ENCODE measurements at places on chromosomes 4 and X.

DNA sequence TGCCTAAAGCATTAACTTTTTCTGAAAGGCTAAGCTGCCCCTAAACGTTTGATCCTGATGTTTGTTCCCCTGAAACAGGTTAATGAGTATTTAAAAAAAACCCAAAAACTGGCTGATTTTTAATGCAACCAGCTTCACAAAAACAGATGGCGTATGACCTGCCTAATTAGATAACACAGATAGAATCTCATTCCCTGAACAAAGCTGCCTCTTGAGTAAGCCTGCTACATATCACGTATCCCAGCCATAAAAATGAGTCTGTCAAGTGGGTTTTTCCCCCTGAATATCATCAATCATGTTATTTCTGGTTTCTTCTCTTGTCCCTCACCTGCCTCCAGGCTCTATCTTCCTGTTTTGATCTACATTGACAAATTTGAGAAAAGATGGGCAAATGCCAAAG is 154.2 kb upstream of the FAM9B start:
- DNase-seq: no peak

GRCh38 chr4:11496351-11496829 is 67.7 kb upstream of the HS3ST1 start:
- no peak for DNase-seq

DNA sequence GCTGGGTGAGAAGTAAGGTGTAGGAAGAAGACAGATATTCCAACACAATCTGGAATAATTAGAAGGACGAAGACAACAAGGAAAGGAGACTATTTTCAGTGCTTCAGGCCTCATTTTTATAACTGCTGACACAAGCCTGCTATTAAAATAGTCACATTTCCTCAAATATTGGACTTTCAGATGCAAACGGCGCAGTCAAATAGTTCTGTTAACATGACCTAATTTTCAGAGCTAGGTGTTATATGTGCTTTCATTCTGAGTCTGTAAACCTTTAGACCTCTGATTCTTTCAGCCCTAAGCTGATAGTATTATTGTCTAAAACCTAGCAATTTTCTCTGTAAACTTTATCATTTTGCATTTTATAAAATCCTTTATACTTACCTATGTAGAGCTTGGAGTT is 261.5 kb downstream of the IL1RAPL1 start:
- no peak for DNase-seq

DNA sequence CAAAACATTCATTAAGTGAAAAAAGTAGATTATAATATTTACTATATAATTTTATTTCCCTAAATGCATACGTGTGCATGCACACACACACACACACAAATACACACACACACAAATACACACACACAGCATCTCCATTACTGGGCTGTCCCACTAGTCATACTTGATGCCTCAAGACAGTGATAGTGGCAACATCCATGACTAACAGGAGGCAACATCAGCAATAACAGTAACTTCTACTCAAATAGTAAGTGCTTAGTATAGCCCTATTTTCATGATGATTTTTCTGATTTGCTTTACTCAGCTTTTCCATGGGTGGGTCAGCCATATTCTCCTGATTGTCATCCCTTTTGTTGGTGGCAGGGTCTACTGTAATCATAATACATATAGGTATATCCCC is 325.9 kb upstream of the TEX13C start:
- DNase-seq: no peak

DNA sequence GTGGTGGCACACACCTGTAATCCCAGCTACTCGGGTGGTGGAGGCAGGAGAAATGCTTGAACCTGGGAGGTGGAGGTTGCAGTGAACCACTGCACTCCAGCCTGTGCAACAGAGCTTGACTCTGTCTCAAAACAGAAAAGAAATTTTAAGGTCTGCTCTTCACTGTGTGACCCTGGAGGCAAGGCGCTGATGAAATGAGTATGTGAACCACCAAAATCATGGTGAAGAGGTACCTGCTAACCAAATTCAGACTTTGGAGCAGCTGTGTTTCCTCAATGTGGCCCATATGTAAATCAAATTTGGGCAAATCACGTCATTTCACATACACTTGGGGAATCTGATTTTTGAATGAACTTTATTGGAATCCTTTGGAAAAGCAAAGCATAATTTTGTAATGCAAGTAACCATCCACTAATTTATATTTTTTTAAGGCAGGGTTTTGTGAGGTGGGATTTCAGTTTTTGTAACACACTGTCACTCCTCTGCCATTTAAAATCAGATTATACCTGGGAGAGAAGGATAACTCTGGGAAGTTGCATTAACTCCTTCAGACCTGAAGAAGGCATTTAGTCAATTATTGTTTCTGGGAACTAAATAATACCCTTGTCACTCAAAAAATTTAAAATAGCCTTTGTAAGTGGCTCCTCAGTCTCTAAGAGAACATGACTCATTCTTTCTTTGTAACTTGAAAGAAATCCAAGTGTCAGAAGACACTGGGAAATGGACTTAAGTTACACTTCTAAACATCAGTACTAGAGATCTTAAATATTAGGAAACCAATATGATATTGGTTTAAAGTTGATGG is 24.0 kb downstream of the DOCK11 start:
- DNase-seq: no peak

GRCh38 chr4:90922174-90922573 is 795.0 kb downstream of the CCSER1 start:
- DNase-seq: no peak

- no peak for DNase-seq
Observed at GRCh38 chr4:145935253-145936141, 3.1 kb downstream of the ZNF827 start.

GRCh38 chr4:109298279-109299010 is 4.0 kb downstream of the COL25A1 start:
- no peak for DNase-seq

GRCh38 chrX:103453655-103454054 is 65.6 kb downstream of the RAB40A start:
- no peak for DNase-seq

GRCh38 chr4:130850019-130850524 is 1754.1 kb downstream of the C4orf33 start:
- no peak for DNase-seq

GRCh38 chr4:145920205-145920604 is 18.4 kb downstream of the ZNF827 start:
- no peak for DNase-seq

DNA sequence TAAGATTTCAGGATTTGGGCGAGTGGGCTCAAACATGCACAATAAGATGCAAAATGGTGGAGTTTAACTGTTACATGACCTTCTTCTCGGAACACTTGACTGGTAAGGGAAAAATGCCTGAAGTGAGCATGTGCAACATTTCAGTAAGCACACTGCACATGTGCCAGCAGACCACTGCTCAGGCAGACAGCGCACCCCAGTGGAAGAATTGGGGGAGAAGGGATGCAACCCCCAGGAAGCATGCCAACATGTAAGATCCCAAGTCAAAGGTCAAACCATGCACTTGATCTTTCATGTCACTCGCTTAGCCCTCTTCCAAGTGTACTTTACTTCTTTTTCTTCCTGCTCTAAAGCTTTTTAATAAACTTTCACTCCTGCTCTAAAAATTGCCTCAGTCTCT is 256.3 kb downstream of the CENPC start:
- DNase-seq: no peak

DNA sequence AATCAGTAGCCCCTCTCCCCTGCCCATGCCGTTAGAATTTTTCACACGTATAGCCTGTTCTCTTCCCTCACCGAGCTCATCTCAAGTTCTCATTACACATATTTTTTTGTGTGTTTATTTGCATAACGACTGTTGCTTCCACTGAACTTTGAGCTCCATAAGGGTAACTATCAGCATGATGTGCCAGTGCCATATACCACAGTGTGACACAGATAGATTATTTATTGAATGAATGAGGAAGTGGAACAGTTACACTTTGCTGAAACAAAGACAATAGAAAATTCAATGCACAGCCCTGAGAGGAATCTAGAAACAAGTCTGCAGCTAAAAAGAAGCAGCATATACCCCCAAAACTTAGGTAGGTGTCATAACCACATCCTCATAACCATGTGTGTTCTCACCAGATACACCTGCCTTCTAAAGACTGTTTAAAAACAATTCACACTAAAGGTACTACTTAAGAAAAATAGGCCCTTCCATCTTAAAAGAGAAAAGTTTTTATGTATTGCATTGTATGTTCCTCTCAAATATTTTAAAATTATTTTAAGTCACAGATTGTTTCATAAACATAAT is 389.9 kb downstream of the PACRGL start:
- no peak for DNase-seq

DNA sequence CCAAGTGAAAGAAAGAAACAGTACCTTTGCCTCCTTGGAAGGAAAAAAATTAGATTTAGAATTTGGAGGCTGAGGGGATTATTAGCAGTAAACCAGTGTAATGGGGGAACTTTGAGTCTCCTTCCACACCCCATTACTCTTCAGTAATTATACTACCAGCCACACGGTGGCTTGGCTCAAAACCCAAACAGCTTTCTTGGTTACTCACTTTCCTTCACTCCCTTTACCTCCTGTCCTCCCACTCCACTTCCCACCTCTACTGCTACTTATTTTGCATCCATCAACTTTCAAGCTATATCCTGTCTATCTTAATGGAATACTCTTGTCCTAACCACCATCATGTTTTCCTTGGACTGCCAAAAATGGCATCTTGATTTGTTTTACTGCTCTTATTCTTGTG is 310.6 kb upstream of the AADAT start:
- no peak for DNase-seq

DNA sequence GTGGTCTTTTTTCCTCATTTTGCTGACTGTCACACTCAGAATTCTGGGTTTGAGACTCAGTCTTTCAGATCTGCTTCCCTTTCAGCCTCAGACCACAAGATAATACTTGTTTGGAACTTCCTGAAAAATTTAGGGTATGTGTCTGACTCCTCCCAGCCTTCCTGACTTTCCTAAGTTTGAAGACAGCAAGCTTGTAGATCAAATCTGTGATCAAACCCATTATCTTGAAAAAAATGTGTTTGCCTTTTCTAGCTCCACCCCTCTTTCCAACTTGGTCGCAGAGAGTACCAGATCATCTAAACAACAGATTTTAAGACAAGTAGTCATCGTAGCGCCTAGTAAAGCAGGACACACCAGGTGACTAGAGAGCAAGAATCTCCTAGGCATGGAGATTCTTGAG is 9.9 kb downstream of the BCAP31 start:
- DNase-seq: no peak

DNA sequence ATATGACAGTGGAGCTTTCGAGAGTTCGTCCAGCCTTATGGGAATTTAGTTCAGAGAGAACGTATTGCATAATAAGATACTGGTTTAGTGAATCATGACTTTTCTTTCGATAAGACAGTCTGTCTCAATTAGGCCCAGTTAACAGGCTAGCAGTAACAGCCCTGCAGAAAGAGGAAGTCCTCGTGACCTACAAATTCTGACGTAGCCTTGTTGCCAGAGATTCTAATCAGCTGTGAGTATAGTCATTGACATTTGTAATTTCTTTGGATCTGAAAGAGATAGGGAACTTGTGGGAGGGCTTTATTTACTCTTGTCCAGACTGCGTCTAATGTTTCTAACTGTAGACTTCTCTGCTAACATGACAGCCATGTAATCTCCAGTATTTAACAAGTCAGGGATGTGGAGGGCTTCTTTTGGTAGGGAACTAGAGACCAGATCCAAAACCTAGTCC is 15.8 kb downstream of the ART3 start:
- peak; percentile 3 for DNase-seq

All from CD4-positive, alpha-beta T cell treated with Interleukin-15 for 4 hours (primary cell).